Stimulated activated CD4-positive, alpha-beta T cell treated with anti-CD3 and anti-CD28 coated beads, Interleukin-2, amount 100 ng/mL, for 48 hours (primary cell): ENCODE measurements at places on chromosomes 5 and 9.

- no peak for DNase-seq
Observed at GRCh38 chr5:145925353-145925752, 11.0 kb upstream of the SH3RF2 start.

- DNase-seq, result no peak
Observed at GRCh38 chr5:136309932-136310598, 55.3 kb downstream of the TRPC7 start.

GRCh38 chr9:95302479-95302878, 15.0 kb downstream of the FANCC start:
- DNase-seq, result no peak

GRCh38 chr5:158022837-158023236, 163.9 kb upstream of the CLINT1 start:
- no peak for DNase-seq

DNA sequence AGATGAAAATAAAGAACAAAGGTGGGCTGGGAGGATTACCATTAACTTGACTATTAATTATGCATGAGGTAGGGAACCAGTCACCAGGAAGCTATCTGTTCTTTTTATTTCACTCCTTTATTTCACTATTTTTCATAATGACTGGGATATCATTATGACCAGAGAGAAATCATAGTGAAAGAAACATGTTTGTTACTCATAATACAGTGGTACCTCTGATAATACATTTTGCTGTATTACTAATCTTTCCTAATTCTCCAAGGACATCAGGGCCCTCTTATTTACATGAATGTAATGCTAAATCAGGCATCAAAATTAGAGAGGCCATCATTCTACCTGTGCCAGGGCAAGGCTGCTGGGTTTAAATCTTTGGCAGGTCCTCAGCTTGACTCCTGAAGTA, 253.7 kb downstream of the NR3C1 start:
- no peak for DNase-seq

GRCh38 chr5:30781643-30782042, 411.8 kb upstream of the CDH6 start:
- no peak for DNase-seq

- no peak for DNase-seq
Observed at GRCh38 chr5:115812372-115812771, 4.1 kb downstream of the CDO1 start.
